ENCODE measurements at places on chromosomes 5 and 9.

DNA sequence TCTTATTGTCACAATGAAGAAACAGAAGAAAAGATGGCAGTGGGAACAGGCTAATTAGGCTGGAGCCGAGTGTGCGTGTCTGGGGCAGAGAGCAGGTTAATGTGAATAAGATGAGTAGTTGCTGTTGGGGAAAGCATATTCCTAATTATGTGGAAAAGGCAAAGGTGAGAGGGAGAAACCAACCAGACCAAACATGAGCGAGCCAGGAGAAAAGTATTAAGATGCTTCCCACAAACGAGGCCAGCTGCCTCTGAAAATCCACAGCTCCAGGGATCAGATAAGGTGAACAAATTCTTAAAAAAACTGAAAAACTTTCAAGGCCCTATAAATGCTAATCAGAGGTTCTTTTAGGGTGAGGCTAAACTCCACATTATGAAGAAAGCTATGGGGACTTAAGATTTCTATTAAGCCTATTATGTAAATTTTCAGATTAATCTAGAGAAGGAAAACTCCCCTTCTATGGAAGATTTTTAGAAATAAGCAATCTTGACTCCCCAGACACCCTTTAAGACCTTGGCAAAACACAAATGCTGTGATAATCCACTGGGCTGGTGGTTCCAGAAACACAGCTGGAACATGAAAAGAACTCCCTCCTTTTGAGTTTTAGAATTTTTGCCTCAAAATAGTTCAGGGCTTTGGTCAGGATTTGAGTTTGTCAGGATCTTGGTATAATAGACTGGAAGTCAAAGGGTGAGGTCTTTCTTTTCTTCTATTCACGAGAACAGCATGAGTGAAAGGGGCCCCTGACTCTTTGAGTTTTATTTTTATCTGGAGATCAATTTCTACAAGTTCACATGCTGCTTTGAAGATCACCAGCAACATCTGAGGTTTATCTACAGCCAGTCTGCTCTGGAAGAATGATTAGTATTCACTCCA lies 238.1 kb downstream of the SPOCK1 start:
- no peak for DNase-seq

DNA sequence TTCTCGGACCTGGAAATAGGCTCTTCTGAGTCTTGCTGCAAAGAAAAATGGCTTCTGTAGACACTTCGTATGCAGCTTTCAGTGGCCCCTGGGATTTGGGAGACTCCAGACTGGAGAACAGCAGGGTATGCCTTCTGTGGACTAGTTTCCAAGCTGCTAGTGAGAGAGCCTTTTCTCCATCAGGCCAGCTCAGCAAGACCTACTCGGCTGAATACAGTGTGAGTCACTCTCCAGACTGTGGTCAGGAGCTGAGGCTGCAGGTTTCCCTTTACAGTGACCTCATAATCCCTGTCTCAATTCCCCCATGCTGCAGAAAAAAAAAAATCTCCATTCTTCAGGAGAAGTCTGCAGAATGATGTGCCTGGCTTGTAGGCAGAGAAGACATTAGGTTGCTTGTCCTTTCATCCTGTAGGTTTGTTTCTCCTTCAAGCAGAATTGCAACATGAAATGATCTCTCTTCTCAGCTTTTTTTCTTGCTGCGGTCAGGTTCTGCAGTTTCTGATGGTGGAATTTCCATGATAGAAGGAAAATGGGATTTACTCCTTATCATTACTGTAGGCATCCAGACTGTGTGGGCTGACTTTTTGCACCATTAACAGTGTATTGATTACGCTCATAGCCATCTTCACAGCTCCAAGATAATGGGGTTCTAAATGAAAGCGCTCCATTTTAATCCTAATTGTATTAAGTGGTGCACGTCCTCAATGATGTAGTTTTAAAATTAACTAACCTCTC lies 78.3 kb upstream of the TNFSF8 start:
- peak; percentile 92 for DNase-seq

DNA sequence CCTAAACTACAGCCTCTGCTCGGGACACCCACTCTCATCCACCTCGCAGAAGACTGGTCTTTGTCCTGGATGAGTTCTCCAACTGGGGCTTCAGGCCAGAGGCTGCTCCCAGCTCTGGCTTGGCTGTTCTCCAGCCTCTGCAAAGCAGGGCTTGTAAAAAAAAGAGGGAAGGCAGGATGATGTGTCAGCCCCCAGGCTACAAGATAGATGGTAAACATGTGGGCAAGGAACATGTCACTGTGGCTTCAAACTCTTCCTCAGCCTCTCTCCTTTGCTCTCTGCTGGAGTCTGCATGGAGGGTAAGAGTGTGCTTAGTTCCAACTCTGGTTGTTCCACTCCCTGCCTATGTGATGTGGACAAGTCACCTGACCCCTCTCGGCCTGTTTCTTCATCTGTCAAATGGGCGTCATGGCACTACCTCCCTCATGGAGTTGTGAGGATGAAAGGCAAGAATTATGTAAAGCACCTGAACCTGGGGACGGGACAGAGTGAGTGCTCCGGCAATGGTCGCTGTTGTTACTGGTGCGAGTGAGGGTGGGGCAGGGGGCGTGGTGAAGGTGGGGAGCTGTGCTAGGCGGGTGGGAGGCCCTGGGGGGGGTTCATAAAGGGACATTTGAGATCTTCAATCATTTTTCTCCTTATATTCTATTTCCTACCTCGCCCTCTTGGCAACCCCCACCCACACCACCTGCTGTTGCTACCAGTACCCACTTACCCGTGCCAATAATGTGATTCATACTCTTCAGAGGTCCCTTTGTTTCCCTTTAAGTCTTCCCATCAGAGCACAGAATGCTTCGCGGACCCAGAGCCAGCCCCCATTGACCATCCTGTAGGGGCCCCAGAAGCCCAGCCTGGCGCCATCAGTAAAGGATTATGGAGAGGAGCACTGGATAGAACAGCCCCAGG lies 6.8 kb upstream of the ZNF79 start:
- no peak for DNase-seq

GRCh38 chr9:109908459-109909390 lies 128.7 kb downstream of the PALM2AKAP2 start:
- no peak for DNase-seq

DNA sequence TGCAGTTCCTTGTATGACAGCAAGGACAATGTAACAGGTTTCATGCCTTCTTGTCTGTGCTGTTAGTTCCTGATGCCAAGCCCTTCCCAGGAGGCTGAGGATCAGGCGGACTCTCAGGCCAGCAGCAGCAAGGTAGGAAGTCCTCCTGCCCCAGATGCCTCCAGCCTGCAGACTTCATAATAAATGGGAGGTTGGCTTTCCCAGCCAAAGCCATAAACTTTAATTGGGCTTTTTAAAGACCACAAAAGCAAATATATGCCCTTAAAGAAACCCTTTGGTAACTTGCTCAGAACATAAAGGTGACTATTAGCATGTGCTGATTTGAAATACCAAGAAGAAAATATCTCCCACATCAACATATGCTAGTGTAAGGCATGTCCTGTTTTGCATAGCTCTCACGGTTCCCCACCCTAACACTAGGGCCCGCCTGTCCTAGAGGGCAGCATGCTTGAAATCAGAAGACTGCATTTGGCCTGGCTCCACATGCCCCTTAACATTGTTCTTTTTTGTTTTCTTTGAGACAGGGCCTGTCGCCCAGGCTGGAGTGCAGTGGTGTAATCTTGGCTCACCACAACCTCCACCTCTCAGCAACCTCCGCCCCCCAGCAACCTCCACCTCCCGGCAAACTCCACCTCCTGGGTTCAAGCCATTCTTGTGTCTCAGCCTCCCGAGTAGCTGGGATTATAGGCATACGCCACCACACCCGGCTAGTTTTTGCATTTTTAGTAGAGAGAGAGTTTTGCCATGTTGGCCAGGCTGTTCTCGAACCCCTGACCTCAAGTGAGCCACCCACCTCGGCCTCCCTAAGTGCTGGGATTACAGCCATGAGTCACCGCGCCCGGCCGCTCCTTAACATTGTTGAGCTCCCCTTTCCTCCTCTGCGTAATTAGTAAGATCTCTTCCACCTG lies 44.6 kb upstream of the FCN1 start:
- no peak for DNase-seq

- DNase-seq: no peak
Observed at GRCh38 chr9:129720181-129720864, 32.5 kb downstream of the PTGES start.

DNA sequence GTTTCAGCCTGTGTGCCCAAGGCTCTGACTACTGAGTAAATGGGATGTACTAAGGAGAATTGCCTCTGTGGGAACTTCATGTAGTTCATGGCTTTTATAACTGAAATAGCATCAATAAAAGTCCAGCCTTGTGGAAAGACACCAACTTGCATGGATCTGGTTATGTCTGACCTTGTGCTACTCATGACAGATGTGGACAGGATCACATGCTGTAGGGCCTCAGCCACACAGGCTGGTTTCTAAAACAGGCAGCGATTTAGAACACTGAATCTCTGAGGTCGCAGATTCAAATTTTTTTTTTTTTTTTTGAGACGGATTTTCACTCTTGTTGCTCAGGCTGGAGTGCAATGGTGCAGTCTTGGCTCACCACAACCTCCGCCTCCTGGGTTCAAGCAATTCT lies 66.5 kb upstream of the SPIN1 start:
- DNase-seq: no peak

DNA sequence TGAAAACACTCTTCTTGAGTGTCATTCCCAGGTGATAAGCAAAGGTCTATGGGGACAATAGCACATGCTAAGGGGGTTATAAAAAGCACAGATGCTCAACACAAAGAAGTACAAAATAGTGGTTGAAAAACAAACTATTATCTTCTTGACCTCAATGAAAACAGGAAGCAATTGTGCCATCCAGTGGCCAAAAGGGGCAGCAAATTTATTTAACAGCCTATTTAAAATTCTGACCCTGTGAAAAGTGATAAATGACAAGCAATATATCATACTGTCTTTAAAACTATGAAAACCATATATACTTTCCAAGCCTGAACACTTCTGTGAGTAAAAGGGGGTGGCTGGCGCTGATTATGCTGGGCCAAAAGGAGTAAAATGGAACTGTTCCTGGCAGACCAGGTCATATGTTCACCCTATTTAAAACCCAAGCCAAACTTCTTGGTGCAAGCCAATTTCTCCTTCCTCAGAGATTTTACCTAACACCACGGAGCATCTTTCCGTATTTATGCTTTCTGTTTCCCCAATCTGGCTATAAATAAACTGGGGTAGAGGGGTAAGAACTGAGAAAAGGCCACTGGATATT lies 29.7 kb downstream of the TEX10 start:
- DNase-seq: peak; percentile 57

DNA sequence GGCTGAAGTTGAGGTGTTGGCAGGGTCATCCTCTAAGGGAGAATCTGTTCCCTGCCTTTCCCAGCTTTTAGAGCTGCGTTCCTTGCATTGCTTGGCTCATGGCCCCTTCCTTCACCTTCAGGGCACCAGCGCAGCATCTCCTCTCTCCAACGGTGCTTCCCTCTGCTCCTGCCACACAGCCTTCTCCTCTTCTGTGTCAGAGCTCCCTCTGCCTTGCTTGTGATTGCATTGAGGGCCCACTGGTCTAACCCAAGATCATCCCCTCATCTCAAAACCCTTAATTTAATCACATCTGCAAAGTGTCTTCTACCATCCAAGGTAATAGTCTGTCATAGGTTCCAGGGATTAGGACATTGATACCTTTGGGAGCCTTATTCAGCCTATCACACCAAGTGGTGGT lies 205.7 kb upstream of the TBCA start:
- DNase-seq: no peak

- DNase-seq: no peak
Observed at GRCh38 chr9:125507226-125507625, 199.8 kb downstream of the MAPKAP1 start.

DNA sequence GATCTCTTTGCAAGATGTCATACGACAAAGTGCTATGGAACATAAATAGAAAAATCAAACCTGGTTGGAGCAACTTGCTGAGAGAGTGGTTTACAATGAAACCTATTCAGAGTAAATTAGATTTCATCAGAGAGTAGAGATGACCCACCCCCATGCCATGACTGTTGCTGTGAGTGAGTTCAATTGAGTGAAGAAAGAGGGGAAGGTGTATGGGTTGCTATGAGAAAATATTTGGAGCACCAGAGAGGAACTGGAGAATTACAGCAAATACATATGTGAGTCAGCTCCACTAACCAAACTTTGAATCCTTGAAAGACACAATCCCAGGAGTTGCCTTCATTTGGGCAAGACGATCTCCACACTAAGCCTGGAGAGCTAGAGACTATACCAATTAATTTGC lies 217.2 kb downstream of the RFX3 start:
- DNase-seq: no peak

GRCh38 chr9:107751567-107752210 lies 262.1 kb upstream of the KLF4 start:
- peak; percentile 73 for DNase-seq

DNA sequence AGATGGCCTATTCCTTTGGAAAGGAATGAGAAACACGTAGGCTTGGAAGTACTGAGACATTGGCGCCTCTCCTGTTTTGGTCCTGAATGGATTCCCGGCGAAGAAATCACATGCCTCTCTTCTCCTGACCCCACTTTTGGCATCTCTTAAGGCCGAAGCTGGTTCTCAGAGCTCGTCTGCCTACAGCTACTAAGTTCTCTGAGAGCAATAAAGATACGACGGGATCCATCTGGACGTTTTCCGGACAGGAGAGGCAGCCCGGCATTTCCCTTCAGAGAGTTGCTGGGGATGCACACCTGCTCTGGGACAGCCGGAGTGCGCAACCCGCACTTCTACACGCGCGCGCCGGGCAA lies 336.8 kb upstream of the PUM3 start:
- no peak for DNase-seq

GRCh38 chr5:103452666-103453065 lies 109.9 kb downstream of the NUDT12 start:
- no peak for DNase-seq

DNA sequence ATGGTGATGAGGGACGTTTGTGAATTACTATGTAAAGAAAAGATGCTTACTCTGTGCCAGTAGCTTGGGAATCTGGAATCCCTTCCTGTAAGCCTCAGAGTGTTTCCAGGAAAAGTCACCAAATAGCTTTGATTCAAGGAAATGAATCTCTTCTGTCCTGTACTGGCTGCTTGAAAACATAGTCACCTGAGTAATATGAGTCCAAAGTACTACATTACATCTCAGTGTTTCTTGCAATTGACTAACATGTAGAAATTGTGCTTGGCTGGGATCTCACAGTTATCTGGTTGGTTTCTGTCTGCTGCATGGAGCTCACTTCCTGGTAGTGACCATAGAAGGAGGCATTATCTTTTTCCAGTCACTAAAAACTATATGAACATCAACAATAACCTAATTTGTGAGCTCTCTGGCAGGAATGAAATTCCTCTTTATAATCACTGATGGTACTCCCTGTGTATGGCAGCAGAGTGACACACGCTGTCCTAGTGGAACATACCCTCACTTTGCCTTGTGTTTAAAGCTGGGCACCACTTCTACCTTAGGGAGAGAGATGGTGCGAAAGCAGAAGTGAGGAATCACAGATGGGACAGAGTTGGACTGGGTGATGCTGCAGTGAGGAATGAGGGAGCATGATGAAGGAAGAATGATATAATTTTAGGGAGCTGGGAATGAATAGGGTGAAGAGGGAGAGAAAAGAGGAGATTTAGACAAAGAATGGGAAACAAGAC lies 568.5 kb downstream of the RAB3C start:
- no peak for DNase-seq

GRCh38 chr9:88776717-88777497 lies 214.4 kb upstream of the S1PR3 start:
- no peak for DNase-seq

- DNase-seq: no peak
Observed at GRCh38 chr9:110517483-110517882, 62.1 kb downstream of the SVEP1 start.

All from suppressor macrophage (primary cell).